ENCODE measurements at places on chromosomes 5 and 9.

- no peak for DNase-seq
These were observed 7.2 kb upstream of the DNAJB5 start for GRCh38 chr9:34982361-34982760.

GRCh38 chr5:58456486-58456885 lies 3.4 kb downstream of the PLK2 start:
- DNase-seq, result no peak

- no peak for DNase-seq
These were observed 17.5 kb downstream of the DBH start for GRCh38 chr9:133653638-133654037.

DNA sequence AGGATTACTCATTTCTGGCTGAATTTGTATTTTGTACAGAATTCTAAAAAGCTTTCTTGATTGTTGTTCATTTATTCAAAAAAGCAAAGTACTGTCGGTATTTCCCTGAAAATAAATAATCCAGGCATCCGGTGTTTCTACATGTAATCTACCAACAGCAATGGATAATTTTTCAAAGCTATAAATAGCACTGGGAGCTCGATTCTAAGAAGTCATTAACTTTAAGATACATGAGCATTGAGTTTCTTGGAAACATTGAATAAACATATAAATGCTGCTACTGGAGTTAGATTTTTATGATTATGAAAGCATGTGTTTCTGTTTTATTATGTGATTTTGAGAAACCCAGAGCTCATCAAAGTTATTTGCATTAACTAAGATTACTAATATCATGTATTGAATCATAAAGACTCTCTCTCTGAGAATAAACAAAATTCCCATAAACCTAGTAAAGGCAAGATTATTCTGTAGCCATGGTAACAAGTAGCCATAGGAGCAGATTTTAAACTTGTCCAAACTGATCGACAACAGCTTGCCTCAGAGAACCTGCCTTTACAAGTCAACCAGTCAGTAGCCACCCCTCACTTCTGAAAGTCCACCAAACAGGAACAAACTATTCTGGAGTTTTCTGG lies 197.0 kb downstream of the DRD1 start:
- DNase-seq, result no peak

GRCh38 chr5:73825199-73825598 lies 199.2 kb downstream of the ARHGEF28 start:
- no peak for DNase-seq

GRCh38 chr9:94610181-94610606 lies 16.6 kb upstream of the FBP2 start:
- no peak for DNase-seq

- no peak for DNase-seq
These were observed 188.4 kb downstream of the GLIS3 start for GRCh38 chr9:4111233-4112008.
